ENCODE measurements at places on chromosomes 3 and 15.

GRCh38 chr3:54563501-54564200, 364.2 kb downstream of the LRTM1 start:
- no peak for DNase-seq

- DNase-seq = no peak
Measured at GRCh38 chr15:74978077-74978476, 17.3 kb upstream of the SCAMP5 start.

DNA sequence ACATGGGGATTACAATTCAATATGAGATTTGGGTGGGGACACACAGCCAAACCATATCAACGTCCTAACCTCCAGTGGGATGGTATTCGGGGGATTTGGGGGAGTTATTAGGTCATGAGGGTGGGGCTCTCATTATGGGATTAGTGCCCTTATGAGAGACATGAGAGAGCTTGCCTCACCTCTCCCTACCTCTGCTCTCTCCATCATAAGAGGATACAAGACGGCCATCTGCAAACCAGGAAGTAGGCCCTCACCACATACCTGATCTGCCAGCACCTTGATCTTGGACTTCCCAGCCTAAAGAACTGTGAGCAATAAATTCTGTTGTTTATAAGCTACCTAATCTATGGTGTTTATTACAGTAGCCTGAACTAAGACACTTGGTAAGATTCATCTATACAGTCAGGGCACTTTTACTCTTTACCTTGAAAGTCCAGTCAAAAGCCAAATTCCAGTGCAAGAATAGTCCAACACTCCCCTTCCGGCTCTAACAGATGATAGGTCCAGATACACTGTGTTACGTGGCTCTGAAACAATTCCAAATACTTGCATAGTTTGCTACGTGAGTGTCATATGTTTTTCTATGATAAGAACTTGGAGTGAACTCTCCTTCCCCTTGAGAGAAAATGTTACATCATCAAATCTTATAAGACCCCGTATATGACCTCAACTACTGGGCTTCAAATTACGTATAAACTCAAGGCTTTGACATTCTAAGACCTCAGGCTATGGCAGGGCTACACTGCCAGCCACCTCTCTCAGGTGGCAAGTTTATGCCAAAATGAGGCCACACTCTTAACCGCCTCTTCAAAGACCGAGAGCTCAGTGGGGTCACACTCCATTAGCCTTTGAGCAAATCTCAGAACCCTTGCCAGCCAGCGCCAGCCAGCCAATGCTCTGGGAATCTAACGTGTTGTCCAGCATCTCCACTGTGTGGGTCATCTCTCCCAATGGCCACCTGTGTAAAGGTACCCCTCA, 129.9 kb downstream of the XXYLT1 start:
- DNase-seq = no peak

DNA sequence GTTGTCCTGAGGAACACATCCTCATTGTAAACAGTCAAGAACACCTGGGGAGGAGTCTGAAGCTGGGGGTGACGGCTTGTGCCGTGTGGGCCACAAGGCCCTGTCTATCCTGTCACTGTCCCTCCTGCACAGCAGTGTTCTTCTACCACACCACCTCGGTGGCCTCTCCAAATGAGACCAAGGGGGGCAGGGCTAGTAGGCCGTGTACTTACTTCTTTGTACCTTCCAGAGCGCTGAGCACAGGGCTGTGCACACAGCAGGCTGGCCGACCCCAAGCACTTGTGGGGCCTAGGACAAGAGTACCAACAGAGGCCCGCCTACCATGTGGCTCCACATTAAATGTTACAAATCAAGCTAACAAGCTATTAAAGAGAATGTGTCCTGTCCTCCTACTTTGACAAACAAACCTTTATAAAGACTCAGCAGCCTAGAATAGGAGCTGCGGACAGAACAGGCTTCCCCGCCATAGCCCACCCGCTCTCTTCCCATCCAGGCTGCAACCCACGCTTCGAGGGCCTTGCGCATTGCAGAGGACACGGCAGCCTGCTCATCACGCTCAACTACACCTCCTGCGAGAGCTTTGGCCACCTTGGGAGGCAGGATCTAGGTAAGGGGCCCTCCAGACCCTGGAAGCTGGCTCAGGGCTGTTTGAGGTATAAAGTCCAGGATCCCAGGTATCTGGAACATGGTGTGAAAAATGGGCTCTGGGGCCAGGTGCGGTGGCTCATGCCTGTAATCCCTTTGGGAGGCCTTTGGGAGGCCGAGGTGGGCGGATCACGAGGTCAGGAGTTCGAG, 30.5 kb downstream of the MELTF start:
- no peak for DNase-seq

GRCh38 chr3:194140520-194141414, 4.8 kb downstream of the HES1 start:
- DNase-seq = peak; percentile 76

- DNase-seq = no peak
Measured at GRCh38 chr3:197422506-197422905, 124.1 kb upstream of the DLG1 start.

GRCh38 chr15:64950888-64951287, 38.8 kb downstream of the SPG21 start:
- no peak for DNase-seq

DNA sequence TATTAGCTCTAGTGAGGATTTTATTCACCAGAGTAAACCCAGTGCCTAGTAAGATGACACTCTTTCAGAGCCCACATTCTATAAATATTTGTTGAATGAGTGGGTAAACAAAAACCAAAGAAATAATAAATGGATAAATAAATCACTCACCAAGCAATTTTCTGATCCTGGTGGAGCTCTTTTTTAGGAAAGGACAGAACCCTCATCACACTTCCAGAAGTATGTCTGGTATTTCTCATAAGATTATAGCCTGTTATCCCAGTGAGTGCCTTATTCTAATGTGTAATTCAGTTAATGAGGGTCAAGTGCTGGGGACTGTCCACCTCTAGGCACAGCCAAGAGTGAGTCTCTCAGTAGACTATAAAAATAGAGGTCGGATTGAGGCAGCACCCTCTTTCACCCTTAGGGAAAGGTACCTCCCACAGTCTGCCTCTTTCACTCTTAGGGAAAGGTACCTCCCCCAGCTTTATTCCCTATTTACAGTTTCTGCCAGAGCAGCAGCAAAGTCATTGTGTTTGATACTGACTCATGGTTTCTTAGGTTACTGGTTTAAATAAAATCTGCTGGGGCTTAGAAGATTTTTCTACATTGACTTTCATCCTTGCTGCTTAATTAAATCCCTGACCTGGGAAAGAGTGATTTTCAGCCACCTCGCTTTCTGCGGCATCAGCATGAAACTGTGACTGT, 145.0 kb downstream of the STAC start:
- no peak for DNase-seq

DNA sequence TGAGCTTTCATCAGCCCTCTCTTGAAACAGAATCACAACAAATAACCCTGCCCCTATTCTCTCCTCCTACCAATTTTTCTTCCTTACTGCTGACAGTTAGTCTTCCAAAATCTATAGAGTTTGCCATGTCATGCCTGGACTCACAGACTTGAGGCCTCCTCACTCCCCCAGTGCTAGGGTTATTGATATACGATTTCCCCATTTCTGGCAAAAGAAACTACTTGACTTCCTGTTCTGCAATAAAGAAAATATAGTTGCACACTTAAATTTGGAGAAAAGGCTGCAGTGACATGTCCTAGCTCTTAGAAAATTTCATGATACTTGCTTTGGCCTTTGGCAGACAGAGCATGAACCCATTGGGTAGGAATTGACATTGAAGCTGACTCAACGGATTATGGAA, 75.9 kb downstream of the CYP19A1 start:
- DNase-seq = no peak

DNA sequence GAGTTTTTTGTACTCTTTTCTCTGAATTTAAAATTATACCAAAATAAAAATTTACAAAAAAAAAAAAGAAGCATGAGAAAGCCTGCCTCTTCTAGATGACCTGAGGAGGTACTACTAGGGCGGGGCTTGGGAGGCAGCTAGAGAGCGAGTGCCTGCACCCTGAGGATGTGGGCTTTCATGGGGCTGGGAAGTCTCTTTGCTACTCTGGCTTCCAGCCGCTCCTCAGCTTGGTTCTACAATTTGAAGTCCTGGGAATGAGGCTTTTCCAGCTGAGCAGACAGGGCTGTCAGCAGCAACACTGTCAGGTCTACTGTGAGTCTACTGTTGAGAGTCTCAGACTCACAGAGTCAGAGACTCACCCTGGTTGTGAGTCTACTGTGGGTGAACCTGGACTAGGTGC, 8.2 kb upstream of the PSTPIP1 start:
- no peak for DNase-seq

GRCh38 chr3:38793721-38794120, 22.3 kb downstream of the SCN10A start:
- DNase-seq = no peak

DNA sequence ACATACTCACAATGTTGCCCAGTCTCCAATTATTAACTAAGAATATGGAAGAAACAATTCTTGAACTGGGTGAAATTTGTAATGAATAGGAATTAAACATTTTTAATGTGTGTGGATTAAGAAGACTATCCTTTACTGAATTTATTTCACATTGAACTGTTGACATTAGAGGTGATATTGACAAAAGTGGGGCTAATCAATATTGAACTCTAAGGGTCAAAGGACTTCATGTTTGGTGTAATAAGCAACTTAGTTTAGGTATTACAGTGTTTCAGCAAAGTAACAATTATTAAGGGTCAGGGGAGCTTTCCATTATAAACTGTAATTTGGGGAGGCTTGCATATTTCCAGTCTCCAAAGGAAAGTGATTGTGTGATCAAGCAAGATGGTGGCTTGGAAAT, 16.2 kb upstream of the NANOGP8 start:
- no peak for DNase-seq

- DNase-seq = no peak
Measured at GRCh38 chr3:90062016-90062415, 954.6 kb downstream of the EPHA3 start.

DNA sequence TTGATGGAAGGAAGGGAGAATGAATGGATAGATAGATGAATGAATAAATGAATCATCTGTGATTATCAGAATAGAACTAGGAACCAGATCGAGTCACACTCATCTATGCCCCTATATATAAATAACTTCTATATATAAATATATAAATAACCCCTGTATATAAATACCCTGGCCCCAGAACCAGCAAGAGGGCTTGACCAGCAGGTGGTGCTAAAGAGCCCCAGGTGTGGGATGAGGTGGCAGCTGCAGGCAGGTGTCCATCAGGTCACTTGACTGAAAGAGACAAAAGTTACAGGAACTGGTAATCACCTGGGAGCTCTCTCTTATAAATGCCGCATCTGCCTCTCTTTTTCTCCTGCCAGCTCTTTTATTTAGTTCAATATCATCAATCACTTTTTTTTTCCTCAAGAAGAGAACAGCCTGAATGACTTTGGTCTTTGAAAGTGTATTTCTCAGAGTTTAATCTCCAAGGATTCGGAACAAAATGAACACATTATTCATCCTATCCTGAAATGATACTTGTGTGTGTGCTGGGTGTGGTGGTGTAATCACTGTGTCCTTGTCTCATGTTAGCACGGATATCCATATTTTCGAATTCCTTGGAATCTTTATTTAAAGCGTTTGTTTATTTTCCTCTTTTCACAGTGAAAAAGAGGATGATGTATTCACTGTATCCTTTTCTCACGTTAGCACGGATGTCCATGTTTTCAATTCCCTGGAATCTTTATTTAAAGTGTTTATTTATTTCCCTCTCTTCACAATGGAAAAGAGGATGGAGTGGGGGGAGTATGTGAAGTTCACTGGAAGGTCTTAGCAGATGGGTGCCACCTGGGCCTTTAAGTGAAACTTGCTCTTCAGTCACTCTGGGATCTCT, 35.4 kb upstream of the ATG7 start:
- DNase-seq = no peak

DNA sequence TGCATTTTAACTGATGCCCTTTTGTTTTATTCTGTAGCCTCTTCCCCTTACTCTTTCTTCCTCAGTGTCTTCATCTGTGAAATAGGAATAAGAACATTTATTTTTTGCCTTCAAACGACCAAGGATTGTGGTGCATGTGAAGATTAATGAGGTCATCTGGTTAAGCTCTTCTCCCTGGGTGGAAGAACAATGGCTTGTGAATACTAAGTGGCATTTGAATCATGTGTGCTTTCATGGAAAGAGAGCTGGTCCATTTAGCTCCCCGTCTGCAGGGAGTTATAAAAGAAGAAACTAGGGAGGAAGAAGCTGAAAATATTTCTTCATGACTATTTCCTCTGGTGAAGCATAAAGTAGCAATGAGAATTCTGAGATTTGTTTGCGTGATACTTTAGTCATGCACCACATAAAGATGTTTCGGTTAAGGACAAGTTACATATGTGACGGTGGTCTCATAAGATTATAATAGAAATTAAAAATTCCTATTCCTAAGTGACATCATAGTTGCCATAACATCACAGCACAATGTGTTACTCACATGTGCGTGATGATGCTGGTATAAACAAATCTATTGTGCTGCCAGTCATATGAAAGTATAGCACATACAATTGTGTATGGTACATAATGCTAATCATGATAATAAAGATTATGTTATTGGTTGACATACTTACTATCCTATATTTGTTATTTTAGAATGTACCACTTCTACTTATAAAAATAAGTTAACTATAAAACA, 374.3 kb downstream of the RBMS3 start:
- DNase-seq = no peak

DNA sequence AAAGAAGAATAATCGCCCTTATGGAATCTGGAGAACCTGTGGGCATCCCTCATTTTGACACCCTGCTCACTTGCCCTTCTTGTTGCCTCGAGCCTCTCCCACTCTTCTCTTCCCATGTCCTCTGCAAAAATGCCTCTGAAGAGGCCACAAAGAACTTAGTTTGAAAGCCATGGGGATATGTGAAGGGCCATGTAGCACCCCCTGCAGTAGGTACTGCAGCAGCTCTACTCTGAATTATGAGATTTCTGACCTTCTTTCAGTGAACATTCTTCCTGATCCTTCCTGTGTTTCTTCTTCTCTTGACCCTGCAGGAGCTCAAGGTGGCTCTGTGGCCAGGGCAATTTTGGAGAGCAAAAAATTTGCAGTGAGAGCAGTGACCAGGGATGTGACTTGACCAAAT, 30.4 kb upstream of the TRA2B start:
- no peak for DNase-seq
